ENCODE measurements at places on chromosomes 6 and 20.
A peak's percentile ranks its signal among the peaks of the same experiment; 100 is the strongest.

GRCh38 chr20:11852811-11853210, 64.9 kb upstream of the BTBD3 start:
- no peak for DNase-seq

DNA sequence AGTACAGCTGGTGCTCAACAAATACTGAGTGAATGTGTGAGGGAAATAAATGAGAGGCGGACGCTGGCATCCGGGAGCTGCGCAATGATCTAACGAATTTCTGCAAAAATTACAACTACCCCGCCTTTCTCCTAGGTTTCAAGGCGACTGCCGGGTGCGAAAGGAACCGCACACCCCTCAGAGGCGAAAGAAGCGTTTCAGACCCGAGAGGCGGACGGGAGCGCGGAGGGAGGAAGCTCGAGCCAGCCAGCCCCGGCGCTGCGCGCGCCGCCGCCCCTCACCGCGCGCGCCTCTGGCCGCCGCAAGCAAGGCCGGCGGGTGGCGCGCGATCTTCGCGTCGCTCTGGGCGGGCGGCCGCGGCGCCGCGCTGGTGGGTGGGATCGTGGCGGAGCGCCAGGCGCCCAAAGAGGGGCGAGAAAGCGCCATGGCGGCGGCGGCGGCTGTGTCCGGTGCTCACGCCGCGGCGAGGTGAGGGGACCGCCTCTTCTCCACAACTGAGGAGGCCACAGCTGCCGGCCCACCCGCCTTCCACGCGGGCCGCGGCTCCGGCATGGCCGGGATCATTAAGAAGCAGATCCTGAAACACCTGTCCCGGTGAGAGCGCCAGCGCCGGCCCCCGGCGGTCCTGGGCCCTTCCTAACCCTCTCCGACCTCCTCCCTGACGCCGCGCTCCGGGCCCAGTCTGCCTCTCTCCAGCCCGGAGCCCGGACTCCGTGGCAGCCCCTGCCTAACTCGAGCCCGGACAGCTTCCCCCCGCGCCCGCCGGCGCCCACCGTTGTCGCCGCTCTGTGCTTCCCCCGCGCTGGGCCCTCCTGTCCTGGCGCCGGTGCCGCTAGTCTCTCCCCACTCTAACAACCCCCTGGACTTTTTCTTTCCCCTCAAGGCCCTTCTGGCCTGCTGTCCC, at the start of gene BLTP3A:
BLTP3A (plus strand) TSS at position 383 of the 904 bp plus-strand sequence; CDS start at position 551, 168 bp downstream.
- DNase-seq: peak; percentile 60

DNA sequence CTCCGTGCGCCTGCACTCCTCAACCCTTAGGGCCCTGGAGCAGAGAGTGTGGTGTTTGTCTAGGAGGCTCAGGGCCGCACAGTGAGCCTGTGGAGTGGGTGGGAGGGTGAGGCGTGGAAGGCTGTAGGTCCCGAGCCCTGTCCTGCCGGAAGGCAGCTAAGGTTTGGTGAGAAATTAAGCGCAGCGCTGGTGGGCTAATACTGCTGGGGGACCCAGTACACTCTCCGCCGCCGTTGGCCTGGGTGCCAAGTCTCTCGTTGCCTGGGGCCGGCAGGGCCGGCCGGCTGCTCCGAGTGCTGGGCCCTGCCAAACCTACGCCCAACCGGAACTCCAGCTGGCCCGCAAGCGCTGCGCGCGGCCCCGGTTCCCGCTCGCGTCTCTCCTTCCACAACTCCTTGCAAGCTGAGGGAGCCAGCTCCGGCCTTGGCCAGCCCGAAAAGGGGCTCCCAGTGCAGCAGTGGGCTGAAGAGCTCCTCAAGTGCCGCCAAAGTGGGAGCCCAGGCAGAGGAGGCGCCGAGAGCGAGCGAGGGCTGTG, 40.4 kb upstream of the MCUR1 start:
- DNase-seq: no peak

DNA sequence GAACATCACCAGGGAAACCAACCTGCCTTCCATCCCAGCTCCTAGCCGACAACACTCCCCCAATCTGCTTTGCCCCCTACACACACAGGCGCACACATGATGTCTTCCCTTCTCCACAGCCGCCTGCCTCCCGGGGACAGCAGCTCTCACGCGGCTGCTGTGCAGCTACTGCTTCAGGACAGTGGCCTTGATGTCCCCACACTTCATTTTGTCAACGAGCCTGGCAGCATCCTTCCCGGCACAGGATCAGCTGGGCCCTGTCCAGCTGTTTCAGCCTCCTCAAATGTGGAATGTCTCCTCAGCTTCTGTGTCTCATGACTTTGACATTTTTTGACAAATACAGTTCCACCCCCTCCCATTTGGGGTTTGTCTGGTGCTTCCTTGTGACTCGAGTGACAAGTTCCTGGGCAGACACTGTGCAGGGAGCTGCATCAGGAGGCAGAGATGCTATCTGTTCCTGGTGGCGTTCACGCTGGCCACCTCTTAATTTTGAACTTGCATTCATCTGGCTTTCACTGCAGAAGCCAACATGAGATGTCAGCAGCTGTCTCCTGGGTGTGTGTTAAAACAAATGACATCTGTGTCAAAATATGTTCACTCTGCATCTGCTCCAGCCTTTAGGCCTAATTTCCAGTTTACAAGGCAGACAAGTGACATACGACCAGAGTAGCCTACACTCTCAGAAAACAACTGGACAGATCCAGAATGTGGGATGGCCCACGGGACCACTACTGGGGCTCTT, 57.2 kb downstream of the GINS1 start:
- DNase-seq: no peak

DNA sequence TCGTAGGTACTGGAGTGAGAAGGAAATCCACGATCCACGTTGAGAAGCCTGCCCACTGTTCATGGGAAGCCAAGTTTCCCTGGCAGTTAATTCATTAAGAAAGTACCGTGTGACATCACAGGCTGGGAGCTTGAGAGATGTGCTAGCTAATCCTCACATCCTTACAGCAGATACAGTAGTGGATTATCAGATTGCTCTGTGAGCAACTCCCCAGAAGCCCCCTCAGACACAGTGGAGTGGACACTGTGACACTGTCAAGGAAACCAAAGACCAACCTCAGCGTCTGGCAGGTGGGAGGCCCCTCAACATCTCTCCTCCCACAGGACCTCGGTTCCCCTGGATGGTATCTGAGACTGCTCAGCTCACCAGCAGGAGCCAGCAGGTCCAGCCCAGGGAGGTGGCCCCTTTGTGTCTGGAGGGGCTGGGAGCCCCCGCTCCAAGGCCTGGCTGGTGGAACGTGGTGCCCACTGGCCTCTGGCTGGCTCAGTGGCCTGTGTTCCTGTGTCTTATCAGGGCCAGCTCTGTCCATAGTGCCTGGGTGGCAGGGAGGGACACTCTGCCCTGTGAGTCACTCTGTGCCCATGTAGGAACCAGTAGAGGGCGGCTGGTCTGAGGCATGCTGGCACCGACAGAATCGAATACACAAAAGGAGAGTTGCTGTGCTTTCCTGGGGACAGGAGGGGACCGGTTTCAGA, 7.2 kb downstream of the PYGB start:
- DNase-seq: peak; percentile 89

- no peak for DNase-seq
Measured at GRCh38 chr6:489001-489400, 97.4 kb downstream of the IRF4 start.

All from pons (tissue), 1 donor.